ENCODE measurements at places on chromosomes 13 and 19. TPM values are rescaled to one million over a fixed set of nuclear protein-coding genes. Genes with fewer than 3 reads are reported as not detected.

DNA sequence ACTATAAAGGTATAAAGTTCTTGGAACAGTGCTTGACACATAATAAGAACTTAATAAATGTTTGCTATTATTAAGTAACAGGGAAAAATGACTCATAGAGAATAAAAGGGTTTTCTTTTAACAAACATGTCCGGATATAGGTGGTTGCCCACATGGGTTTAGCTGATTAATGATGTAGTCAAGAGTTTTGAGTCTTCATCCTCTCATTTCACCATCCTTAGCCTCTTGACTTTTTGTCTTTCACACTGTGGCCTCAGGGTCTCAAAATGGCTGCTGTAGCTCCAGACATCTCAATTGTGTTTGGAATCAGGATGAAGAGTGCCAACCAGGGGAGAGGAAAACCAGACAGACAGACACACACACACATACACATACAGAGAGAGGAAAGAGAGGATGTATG is 97.9 kb downstream of the HSPH1 start:
- H3K4me1 ChIP-seq: no peaks in the 10 kb centered on the region
- no peak overlapping the region for H3K4me3 ChIP-seq
- peaks cover 16% of the 10 kb centered on the region for H3K27me3 ChIP-seq
- H3K27ac ChIP-seq: no peak overlapping the region

DNA sequence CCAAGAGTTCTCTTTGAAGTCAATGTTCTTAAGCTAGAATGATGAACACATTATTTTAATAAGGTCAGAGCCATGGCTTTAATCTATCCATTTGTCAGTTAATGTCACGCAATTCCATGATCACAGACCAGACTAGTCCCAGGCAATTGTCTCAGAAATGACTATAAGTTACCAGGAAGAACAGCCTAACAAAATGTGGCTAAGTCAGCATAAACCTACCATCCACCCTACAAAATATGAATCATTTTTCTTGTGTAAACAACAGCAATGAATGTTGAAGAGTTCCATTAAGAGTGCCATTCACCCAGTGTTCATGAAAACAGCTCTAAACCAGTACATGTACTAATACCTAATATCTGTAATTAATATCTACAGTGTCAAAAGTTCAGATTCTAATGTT is 127.5 kb downstream of the KCTD12 start:
- peaks cover 15% of the 10 kb centered on the region for H3K4me1 ChIP-seq
- no peak overlapping the region for H3K4me3 ChIP-seq
- no peak for DNase-seq
- no peaks in the 10 kb centered on the region for H3K27me3 ChIP-seq
- H3K36me3 ChIP-seq: no peaks in the 10 kb centered on the region

Gene MBD3L2
- total RNA-seq: not detected

DNA sequence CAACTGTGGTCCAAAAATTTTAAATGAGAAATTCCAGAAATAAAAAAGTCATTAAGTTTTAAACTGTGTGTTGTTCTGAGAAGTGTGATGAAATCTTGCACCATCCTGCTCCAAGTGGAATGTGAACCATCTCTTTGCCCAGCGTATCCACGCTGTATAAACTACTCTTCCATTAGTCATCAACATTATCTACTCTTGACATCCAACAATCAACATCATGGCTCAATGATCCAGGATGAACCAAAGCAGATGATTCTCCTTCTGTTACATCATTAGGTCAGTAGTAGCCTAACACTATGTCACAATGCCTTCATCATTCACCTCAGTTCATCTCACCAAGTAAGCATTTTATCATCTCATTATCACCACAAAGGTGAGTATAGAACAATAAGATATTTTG is 55.3 kb downstream of the SUCLA2 start:
- no peaks in the 10 kb centered on the region for H3K27me3 ChIP-seq
- H3K4me3 ChIP-seq: no peak overlapping the region
- peaks cover 39% of the 10 kb centered on the region for H3K36me3 ChIP-seq
- no peak overlapping the region for H3K27ac ChIP-seq

Gene SPRYD7
- total RNA-seq: 6.0 TPM

Gene SEMA6B
- 1.7 TPM for total RNA-seq

Gene EBI3
- total RNA-seq: 0.43 TPM

Measured in type B pancreatic cell (in vitro differentiated cells).